ENCODE measurements at places on chromosomes 5 and 9.

DNA sequence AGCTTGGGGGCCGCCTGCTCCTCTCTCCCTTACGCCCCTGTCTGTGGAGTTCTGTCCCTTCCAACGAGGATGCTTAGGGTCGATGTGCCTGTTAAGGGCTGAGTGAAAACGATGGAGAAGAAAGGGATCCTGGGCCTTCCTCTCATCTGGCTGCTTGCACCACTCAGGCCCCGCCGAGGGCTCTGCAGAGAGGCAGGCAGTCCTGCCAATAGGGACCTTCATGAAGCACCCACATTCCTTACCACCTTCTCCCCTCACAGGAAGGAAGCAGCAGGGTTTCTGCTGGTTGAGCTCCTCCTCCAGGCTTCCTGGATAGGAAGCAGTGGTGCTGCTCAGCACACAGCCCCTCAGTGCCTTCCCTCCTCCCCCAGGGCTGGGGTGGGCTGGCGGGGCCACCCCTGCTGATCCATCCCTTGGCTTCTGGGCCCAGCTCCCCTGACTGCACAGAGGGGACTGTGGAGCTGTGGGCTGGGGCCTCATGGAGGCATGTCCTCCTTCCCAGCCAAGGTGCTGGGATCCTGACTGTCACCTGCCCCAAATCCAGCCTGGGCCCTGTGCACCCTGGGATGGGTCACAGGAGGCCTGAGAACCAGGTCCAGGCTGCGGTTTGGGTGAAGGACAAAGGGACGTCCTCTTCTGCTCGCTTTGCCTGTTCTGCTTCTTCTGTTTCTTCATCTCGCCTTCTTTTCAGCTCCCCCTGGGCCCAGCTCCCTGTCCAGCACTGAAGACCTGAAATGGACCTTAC lies 50.5 kb downstream of the AHRR start:
- peak; percentile 2 for DNase-seq

GRCh38 chr5:37133939-37134338 lies 115.2 kb downstream of the CPLANE1 start:
- DNase-seq: no peak

GRCh38 chr5:147397616-147398015 lies 112.3 kb downstream of the DPYSL3 start:
- DNase-seq: no peak

GRCh38 chr9:35960039-35960655 lies 2.2 kb upstream of the OR2S2 start:
- no peak for DNase-seq

DNA sequence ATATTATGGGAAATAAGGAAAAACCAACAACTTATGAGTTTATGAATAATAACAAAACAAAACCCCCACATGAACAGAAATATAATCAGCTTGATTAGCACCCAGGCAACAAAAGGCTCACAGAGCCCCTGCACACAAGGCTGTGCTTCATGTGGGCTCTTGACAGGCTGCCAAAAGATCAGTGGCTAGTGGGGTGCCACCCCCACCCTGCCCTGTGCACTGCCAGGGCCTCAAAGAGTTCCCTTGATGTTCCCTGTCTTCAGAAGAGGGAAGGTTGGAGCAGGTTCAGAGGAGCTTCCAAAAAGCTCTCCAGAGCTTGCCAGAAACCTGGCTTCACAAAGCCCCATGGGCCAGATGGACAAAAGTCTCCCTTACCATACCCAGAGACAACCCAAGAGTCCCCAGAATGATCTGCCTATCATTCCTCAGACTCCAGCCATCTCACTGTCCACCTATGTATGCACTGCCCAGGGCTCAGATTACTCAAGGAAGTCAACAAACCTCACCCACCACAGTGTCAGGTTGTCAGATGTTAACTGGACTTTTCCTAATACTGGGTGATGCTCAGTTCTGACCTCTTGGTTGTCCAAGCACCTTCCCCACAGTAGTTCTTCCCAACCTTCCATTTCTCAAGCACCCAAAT lies 87.5 kb downstream of the SIL1 start:
- no peak for DNase-seq

- DNase-seq: no peak
Observed at GRCh38 chr5:73093943-73094342, 26.4 kb upstream of the TMEM171 start.

DNA sequence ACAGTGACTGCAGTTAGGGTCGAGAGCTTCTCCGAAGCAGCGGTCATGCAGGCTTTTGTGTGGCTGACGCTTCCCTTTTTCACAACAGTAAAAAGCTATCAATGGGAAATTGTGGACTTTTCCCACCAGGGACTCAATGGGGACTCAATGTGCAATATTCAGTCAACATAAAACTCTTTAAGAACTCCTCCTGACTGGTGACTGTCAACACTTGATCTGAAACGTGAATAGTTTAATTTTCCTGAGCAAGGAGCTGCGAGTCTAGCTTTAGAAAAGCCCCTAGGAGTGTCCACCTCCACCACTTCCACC lies 28.7 kb downstream of the EXOC3 start:
- peak; percentile 9 for DNase-seq

- peak; percentile 29 for DNase-seq
Observed at GRCh38 chr5:40736103-40736875, 19.5 kb downstream of the TTC33 start.

- DNase-seq: peak; percentile 28
Observed at GRCh38 chr5:112757468-112758208, 20.0 kb downstream of the APC start.

- DNase-seq: no peak
Observed at GRCh38 chr9:100219347-100219746, 120.3 kb downstream of the INVS start.

DNA sequence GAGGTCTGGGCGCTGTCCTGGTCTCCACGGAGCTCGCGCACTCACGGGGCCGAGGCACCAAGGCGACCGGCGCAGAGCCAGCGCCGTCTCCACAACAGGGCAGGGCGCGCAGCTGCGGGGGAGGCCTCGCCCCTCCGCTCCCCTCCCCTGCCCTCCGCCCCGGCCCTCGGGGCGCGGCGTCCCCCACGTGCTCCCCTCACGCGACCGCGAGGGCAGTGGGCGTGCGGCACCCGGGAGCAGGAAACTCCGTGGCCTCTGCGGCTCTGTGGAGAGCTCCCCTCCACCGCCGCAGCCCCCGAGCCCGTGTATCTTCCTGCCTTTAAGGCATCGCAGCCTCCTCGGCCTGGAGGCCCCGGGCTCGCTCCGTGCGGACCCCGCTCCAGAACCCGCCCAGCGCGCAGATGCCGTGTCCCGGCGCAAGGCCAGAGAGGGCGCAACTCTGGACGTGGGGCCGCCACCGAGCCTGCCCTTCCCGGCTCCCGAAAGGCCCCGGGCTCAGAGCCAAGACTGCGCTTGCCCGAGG lies 708 bp upstream of the TUBB4B start:
- DNase-seq: peak; percentile 35

DNA sequence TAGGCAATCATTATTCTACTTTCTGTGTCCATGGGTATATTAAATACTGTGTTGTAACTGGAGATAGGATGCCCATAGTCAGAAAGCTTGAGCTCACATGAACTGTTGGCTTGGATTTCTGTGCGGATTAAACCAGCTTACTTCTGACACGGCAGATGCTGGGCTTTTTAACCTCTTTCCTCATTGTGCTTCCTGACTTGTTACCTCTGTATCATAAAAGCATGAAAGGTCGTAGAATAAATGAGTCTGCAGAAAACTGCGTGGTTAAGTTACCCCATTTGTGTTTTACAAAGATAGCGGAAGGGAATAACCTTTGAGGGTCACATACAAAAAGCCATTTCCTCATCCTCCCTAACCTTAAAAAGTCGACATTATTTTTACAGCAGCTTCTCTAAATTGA lies 199.5 kb upstream of the DMRT1 start:
- no peak for DNase-seq

GRCh38 chr9:133420392-133420827 lies 1.8 kb upstream of the ADAMTS13 start:
- DNase-seq: no peak

GRCh38 chr9:104075801-104076753 lies 18.0 kb upstream of the SMC2 start:
- DNase-seq: no peak

DNA sequence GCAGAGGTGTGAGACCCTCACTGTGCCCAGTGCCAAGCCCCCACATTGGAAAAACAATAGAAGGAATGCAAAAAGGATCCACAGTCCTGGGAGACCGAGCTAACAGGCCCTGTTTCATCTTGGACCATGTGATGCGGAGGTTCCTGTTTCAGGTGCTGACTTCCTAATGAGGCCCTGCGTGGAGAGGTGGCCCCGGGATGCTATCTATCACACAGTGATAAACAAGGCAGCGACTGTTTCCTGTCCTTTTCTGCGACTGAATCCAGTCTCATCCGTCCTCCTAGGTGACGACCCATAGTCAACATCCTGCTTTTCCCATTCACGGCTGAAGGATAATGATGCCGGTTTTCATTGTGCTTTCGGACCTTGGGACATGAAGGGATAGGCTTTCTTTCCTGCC lies 56.4 kb upstream of the BOD1 start:
- no peak for DNase-seq

GRCh38 chr5:72988769-72989168 lies 32.9 kb downstream of the FCHO2 start:
- no peak for DNase-seq

Data from tibial nerve (tissue), 4 donors.